ENCODE measurements at places on chromosomes 7 and 10.

DNA sequence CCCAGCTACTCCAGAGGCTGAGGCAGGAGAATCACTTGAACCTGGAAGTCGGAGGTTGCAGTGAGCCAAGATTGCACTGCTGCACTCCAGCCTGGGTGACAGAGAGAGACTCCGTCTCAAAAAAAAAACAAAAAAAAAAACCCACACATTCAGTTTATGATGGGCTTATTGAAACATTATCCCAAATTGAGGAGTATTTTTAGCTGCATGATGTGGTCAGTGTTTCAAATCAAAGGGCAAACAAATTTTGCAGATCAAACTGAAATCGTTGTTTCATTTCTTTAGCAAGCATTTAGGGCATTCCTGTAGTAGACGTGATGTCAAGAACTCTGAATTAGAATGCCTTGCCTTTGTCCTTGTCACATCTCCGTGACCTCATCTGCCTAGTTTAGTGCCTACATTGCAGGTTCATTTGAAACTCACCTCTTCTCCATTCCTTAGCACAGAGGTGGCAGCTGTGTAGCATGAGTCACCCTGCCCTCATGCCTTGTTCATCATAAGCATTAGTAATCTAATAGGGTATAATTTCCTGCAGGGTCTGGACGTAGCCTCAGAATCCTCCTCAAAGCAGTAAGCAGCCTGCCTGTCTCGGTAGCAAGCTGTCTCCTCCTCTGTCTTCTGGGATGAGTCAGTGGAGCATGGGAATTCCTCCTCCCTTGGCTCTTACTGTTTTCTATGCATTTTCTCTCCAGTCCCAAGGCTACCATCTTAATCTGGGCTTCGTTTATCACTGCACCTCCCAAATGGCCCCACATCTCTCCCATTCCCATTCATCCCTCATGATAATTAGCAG is 73.8 kb downstream of the CUL1 start:
- DNase-seq, result peak; percentile 92

GRCh38 chr7:92953657-92954056 is 117.3 kb upstream of the CDK6 start:
- DNase-seq, result no peak

- peak; percentile 74 for DNase-seq
Measured at GRCh38 chr7:47573758-47574481, 8.0 kb downstream of the TNS3 start.

DNA sequence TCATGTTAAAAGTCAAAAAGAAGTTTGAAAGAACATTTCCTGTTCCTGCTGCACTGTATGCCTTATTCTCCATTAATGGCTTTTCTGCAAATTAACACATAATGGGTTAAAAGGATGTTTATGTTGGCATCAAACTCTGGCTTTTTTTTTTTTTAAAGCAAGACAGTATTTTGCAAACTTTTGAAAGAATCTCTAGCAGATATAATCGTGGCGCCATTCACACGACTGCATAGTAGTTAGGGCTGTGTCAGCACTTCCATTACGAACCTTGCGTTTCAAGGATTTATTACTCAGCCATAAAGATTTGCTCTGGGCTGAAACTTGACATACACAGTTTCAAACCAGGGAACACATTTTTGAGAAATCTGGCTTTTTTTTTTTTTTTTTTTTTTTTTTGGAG is 207.8 kb downstream of the DYNC1I1 start:
- DNase-seq, result no peak

- no peak for DNase-seq
Measured at GRCh38 chr7:95578299-95578855, 17.9 kb downstream of the PDK4 start.
